ENCODE measurements at places on chromosomes 2 and 18. TPM values are rescaled to one million over a fixed set of nuclear protein-coding genes. Genes with fewer than 3 reads are reported as not detected.

DNA sequence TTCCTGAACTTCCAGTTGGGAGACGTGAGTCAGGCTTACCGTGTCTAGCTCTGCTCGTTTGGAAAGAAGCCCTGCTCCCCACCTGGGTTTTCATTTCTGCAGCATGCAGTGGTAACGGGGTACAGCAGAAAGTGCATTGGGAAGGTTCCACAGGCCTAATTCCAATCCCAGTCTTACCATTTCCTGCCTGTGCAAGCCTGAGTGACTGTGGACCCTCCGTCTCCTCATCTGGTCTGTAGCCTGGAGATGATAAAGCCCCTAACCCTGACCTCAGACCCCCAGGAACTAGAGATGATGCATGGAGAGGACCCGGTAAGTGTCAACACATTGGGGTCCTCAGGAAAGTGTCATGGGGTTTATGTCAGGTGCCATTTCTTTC, 5.8 kb upstream of the PSD4 start:
- H3K4me1 ChIP-seq, result peaks cover 8% of the 10 kb centered on the region
- H3K27me3 ChIP-seq, result peaks cover 4% of the 10 kb centered on the region
- H3K36me3 ChIP-seq, result no peaks in the 10 kb centered on the region
- no peak for DNase-seq
- no peak overlapping the region for H3K4me3 ChIP-seq
- no peak overlapping the region for H3K27ac ChIP-seq

DNA sequence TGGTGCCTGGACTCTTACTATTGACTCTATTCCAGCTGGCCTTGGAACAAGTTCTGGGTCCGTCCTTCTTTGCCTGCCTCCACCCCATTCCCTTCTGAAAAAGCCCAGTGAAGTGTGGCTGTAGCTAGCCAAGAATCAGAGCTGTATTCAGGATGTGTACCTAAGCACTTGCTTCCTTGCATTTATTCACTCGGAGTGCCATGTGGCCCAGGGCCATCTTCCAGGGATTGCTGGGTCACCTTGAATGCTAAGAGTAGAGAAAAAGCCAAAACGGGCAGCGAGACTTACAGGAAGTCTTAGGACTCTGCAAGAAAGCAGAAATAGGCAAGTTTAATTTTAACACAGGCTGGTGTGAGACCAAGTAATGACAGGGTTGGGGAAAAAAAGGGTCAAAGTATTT, 4.1 kb downstream of the ITGA6 start:
- peaks cover 96% of the 10 kb centered on the region for H3K4me1 ChIP-seq
- peak overlapping the region; percentile 73 for H3K4me3 ChIP-seq
- no peaks in the 10 kb centered on the region for H3K36me3 ChIP-seq
- peak; percentile 46 for DNase-seq

DNA sequence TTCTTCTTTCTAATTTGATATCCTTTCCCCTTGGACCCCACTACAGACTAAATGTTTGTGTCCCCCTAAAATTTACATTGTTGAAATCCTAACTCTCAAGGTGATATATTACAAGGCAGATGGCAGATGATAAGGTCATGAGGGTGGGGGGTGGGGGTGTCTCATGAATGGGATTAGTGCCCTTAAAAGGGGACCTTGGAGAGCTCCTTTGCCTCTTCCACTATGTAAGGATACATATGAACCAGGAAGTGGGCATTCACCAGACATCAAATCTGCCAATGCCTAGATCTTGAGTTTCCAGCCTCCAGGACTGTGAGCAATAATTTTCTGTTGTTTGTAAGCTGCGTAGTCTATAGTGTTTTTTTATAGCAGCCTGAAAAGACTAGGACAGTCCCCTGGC, 89.1 kb downstream of the PLA2R1 start:
- no peaks in the 10 kb centered on the region for H3K4me1 ChIP-seq
- no peak overlapping the region for H3K27ac ChIP-seq
- H3K27me3 ChIP-seq, result no peaks in the 10 kb centered on the region
- no peak for DNase-seq
- H3K4me3 ChIP-seq, result no peak overlapping the region

DNA sequence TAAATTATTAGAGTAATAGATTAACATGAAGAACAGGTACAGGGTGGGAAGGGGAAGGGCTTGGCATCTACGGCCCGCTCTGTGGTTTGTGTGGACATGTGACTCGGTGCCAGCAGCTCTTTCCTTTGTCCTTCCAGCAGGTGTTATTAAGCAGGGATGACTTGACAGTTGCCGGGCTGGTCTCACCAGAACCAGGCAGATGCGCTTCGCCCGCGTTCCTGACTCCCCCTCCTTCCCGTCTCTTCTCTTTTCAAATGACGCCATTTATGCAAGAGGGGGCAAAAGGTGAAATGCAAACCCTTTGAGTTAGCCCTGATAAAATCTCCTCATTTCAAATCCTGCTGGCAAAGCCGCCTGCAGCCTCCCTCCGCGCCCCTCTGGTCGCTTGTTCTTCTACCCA, 38.9 kb upstream of the MGAT4A start:
- no peaks in the 10 kb centered on the region for H3K36me3 ChIP-seq
- H3K4me3 ChIP-seq, result no peak overlapping the region
- no peak for DNase-seq
- peaks cover 21% of the 10 kb centered on the region for H3K4me1 ChIP-seq
- H3K27ac ChIP-seq, result no peak overlapping the region

DNA sequence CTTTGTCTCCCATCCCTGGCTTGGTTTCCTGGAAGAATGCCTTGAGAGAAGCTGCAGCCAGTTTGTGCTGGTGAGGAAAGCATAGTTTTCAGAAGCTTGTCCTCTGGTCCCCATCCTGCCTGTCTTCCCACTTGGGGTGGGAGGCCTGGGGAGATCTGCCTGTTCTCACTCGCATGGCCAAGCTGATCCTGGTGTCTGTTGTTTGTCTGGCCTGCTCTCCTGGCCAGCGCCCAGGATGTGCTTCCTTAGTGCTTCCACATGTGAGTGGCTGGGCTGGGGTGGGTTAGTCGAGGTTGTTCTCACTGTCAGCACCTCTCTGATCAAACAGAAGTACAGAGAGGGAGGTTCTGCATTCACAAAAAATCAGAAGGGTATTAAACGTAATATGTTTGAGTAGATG, 49.5 kb downstream of the PTPRM start:
- DNase-seq, result peak; percentile 81
- H3K27me3 ChIP-seq, result no peaks in the 10 kb centered on the region
- H3K27ac ChIP-seq, result peak overlapping the region; percentile 69

GRCh38 chr2:23543728-23544127, 158.7 kb downstream of the KLHL29 start:
- H3K36me3 ChIP-seq, result no peaks in the 10 kb centered on the region
- peaks cover 43% of the 10 kb centered on the region for H3K27me3 ChIP-seq
- H3K4me3 ChIP-seq, result no peak overlapping the region

- H3K27ac ChIP-seq, result no peak overlapping the region
- H3K4me1 ChIP-seq, result peaks cover 9% of the 10 kb centered on the region
- peak overlapping the region; percentile 72 for H3K4me3 ChIP-seq
- H3K36me3 ChIP-seq, result no peaks in the 10 kb centered on the region
- peak; percentile 48 for DNase-seq
Observed at GRCh38 chr18:35949903-35950627, 22.4 kb upstream of the RMP24 start.

- no peak overlapping the region for H3K4me3 ChIP-seq
- H3K27me3 ChIP-seq, result peaks cover 48% of the 10 kb centered on the region
- no peak for DNase-seq
Observed at GRCh38 chr2:634041-634440, 43.2 kb downstream of the TMEM18 start.

DNA sequence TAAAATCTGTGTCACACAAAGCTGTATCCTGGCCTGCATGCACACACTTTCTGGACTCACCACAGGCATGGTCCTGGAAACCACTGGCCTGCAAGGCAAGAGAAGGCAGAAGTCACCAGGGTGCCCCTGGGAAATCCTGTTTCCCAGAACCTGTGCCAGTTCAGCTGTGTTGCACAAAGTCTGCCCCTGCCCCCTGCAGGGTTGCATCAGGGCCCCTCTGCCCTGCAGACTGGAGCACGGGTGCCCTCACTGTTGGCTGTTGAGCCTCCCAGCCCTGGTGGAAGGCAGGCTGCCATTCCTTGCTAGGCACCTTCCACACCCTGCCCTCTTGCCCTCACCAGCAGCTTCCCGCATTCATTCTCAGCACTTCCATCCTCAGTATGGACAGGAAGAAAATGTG, 18.0 kb upstream of the TUBB6 start:
- H3K4me1 ChIP-seq, result peaks cover 24% of the 10 kb centered on the region
- no peak for DNase-seq
- H3K27me3 ChIP-seq, result peaks cover 12% of the 10 kb centered on the region
- H3K27ac ChIP-seq, result no peak overlapping the region
- H3K4me3 ChIP-seq, result no peak overlapping the region

- H3K27me3 ChIP-seq, result no peaks in the 10 kb centered on the region
- no peak for DNase-seq
- peaks cover 31% of the 10 kb centered on the region for H3K4me1 ChIP-seq
Observed at GRCh38 chr2:70828115-70828514, 7.5 kb downstream of the CD207 start.

GRCh38 chr2:196088203-196088602, 19.6 kb upstream of the DNAH7 start:
- no peaks in the 10 kb centered on the region for H3K27me3 ChIP-seq
- no peak for DNase-seq
- no peak overlapping the region for H3K27ac ChIP-seq
- H3K36me3 ChIP-seq, result no peaks in the 10 kb centered on the region
- peaks cover 4% of the 10 kb centered on the region for H3K4me1 ChIP-seq

DNA sequence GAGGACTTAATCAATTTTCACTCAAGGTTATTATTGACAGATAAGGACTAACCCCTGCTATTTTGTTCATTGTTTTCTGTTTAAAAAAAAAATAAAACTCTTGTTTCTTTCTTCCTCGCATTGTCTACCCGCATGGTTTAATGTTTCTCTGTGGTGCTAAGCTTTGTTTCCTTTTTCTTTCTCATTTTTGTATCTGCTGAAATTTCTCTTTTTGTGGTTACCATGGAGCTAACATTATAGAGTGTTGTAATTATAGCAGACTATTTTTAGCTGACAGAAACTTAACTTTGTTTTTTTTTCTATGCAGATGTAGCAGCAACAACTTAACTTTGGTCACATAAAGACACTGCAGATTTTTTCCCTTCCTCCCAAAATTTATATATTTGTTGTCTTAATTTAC, 43.1 kb upstream of the CHN1 start:
- DNase-seq, result no peak
- no peaks in the 10 kb centered on the region for H3K4me1 ChIP-seq
- H3K27ac ChIP-seq, result no peak overlapping the region

DNA sequence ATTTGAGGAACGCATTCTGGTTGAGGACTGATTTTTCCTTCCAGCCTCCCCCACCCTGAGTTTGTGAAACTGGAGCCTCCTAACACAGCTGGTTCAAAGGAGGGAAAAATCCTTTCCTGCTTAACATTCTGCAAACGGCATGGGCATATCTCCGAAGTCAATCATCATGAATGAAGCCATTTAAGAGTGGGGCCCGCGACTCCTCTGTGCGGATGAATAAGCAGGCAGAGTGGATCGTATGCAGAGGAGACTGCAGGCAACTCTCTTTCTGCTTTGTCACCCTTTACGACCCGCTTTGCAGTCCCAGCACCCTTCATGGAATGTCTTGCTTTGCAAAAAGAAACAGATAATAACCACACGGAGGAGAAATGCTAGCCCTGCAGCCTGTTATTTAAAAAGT, 305.2 kb downstream of the CLIP4 start:
- H3K36me3 ChIP-seq, result no peaks in the 10 kb centered on the region
- H3K27ac ChIP-seq, result no peak overlapping the region
- H3K27me3 ChIP-seq, result peaks cover 4% of the 10 kb centered on the region

DNA sequence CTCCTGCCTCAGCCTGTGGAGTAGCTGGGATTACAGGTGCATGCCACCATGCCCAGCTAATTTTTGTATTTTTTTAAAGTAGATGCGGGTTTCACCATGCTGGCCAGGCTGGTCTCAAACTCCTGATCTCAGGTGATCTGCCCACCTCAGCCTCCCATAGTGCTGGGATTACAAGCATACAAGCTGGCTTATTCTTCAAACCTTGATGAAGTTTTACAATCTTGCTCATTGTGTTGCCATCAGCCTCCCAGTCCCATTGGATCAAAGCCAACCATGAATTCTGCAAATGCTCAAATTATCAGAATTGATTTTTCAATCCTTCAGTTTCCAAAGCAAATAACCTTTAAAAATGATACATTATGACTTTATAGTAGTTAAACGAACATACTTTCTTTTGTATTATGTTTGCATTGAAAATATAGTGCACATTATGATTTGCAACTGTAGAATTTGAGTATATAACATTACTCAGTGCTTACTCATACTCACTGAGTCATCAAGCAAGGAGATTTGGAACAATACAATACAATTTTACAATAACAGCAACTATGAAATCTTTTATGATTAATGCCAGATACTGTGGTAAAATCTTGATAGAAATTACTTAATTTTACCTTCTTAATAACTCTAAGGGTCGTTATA, 1491.9 kb upstream of the CELF4 start:
- H3K4me1 ChIP-seq, result no peaks in the 10 kb centered on the region
- H3K4me3 ChIP-seq, result no peak overlapping the region
- H3K36me3 ChIP-seq, result no peaks in the 10 kb centered on the region
- H3K27me3 ChIP-seq, result no peaks in the 10 kb centered on the region
- H3K27ac ChIP-seq, result no peak overlapping the region

GRCh38 chr2:8559805-8560204, 122.1 kb upstream of the ID2 start:
- no peaks in the 10 kb centered on the region for H3K4me1 ChIP-seq
- no peak overlapping the region for H3K27ac ChIP-seq
- H3K36me3 ChIP-seq, result no peaks in the 10 kb centered on the region

DNA sequence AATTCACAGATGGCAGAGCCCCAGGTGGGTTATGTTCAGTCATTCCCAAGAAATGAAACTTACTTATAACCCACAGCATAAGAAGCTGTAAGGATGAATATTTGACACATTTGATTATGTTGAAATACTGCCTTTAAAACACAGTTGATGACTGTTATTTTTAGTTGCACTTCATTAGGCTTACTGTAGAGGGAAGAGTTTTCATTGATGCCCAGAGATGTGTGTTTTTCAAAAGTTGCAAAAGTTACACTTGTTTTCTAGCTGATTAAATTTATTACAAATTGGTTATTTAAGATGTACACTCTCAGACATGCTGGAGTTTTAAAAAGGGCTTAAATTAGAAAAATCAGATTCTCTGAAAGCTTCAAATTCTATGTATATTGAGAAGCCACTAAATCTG, 506.1 kb downstream of the PARD3B start:
- no peak for DNase-seq
- H3K27ac ChIP-seq, result no peak overlapping the region
- peaks cover 2% of the 10 kb centered on the region for H3K36me3 ChIP-seq
- H3K4me3 ChIP-seq, result no peak overlapping the region
- peaks cover 15% of the 10 kb centered on the region for H3K4me1 ChIP-seq

Gene GALR1
- 0.05 TPM for total RNA-seq

Gene ZNF804A
- not detected for total RNA-seq

Gene MAP2
- total RNA-seq, result 6.2 TPM

Gene CCDC141
- 208 TPM for total RNA-seq

Gene EMILIN1
- total RNA-seq, result 18.4 TPM

Gene FBLN7
- 0.60 TPM for total RNA-seq

Gene CCDC178
- total RNA-seq, result 0.27 TPM

Gene CDH19
- 13.0 TPM for total RNA-seq

Gene IL36RN
- not detected for total RNA-seq

Gene REG1B
- total RNA-seq, result not detected
